ENCODE measurements at places on chromosomes 6 and 20.

- no peak for DNase-seq
Measured at GRCh38 chr20:24692446-24693200, 223.2 kb downstream of the SYNDIG1 start.

GRCh38 chr20:60010689-60011458 is 52.7 kb downstream of the CDH26 start:
- DNase-seq, result no peak

GRCh38 chr6:145194389-145194788 is 540.9 kb downstream of the EPM2A start:
- no peak for DNase-seq

- DNase-seq, result no peak
Measured at GRCh38 chr20:63809856-63810255, 21.2 kb downstream of the ZBTB46 start.

- DNase-seq, result no peak
Measured at GRCh38 chr6:97198046-97198565, 84.9 kb downstream of the MMS22L start.

- no peak for DNase-seq
Measured at GRCh38 chr6:148427333-148427732, 84.7 kb downstream of the SASH1 start.

GRCh38 chr6:31922942-31923341 is 4.6 kb upstream of the C2 start:
- DNase-seq, result no peak

DNA sequence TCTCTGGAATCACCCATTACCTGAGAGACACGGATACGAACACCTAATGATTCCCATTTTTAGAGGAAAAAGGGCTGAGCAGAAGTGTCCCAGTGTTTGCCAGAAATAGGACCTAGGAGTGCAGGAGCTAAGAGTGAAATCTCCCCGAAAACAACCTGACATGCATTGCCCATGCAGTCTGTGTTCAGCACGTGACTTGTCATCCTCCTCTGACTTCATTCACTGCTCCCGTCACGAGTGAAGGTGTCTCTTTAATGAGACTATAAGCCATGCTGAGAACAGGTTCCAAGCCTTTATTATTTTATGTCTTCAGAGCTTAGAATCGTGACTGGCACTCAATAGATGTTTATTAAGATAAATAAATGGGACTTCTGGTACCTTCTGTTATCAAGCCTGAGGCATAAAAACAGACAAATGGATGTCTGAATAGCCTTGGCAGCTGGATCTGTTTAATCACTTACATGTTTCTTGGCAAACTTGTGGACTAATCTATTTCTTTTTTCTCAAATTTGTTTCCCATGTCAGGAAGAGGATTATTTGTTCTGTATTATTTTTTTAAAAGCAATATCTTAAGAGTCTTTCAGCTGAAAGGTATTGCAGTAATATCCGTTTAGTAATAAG is 3.7 kb upstream of the MLIP start:
- no peak for DNase-seq

- DNase-seq, result no peak
Measured at GRCh38 chr6:2794171-2794730, 29.1 kb downstream of the WRNIP1 start.

DNA sequence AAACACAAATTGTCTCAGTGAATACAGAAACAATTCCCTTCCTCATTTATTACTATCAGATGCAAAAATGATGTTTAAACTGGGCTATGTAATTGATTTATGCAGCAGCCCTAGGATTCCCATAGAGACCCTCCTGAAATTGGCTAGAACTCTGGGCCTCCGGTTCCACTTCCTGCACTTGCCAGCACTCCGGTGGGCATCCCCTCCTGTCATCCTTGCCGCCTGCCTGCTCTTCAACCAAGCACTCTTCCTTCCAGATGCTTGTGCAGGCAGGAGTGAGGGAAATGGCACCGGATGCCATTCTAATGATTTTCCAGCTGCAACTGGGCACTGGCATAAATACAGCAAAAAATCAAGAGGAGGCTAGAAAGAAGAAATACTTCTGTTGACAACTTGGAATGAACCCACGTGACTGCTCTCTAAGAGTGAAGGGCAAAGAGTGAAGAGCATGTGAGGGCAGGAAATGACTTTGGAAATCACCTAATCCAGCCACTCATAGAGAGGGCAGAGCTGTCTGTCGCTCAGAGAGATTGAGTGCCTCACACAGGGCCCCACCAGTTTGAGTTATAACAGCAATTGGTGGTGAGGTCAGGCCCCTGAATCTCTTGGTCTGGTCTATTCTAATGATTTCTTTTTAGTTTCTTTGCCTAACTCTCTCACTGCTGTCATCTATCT is 3.7 kb upstream of the NEDD9 start:
- DNase-seq, result no peak

- DNase-seq, result no peak
Measured at GRCh38 chr6:37850260-37850659, 30.7 kb downstream of the ZFAND3 start.

DNA sequence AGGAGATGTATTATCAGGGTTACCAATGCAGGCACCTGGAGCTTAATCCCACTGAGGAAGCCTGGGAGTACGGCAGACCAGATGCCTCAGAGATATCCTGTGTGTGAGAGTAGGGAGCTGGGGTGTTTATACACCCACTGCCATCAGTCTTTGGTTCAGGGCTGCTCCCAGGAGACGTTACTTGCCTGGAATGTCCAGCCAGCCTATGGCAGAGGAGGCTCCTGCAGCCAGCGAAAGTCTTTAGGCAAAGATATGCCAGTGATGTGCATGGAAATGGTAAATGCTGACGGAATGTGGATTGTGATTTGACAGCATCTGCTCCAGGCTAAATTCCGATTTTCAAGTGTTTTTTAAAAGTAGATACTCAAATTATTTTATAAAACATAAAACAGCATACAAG is 282.0 kb downstream of the BTBD3 start:
- DNase-seq, result no peak

DNA sequence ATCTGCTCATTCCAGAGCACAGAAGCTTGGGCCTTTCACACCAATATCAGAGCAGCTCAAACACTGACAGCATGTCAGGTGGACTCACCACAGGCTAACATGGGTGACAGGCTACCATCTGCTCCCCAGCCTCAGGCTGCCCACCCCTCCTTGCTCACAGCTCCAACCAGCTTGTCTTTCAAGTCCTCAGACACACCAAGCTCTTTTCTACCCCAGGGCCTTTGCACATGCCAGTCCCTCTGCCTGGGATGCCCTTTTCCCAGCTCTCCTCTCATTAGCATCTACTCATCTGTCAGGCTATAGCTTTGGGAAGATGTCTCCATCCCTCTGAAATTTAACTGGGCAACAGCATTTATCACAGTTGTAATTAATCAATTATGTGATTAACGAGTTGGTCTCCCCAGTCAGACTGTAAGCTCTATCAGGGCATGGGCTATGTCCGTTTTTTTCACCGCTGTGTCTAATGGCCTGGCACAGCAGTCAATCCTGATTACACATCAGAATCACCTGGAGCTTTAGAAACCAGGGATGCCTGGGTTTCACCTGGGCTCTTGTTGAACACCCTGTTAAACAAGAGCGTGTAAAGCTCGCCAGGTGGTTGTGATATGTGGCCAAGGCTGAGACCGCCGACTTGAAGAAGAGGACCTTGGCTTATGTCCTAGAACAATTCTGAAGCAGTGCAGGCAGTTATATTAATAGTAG is 88.9 kb upstream of the MRPS10 start:
- DNase-seq, result no peak

- DNase-seq, result no peak
Measured at GRCh38 chr6:127489248-127489647, 29.9 kb downstream of the MTCL3 start.

DNA sequence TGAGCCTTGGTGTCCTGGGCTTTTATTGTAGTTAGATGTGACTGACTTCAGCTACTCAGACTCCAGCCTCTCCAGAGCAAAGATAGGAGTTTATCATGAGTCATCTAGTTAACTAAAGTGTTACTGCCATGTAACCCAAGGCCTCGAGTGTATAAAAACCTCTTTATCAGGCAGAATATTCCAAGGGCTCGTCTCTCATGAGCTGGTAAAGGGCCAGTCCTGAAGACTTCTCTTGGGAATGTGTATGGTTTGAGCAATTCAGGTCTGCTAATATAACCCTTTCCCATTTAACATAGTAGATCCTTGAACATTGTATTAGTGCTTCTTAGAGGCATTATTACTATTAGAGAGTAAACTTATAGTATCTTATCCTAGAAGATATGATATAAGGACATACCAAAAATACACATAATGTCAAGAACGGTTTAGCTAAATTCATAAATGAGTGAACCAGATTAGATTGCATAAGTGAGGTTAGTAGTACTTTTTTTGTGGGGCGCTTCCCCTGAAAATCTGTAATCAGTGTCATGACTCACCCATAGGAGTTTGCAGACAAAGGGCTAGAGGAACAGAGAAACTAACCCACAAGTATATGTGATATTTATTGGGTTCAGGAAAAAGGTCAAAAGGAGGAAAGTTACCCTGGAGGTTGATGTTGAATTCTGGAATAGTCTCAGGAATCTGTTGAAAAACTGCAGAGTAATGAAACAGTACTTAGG is 16.0 kb downstream of the DSE start:
- no peak for DNase-seq

DNA sequence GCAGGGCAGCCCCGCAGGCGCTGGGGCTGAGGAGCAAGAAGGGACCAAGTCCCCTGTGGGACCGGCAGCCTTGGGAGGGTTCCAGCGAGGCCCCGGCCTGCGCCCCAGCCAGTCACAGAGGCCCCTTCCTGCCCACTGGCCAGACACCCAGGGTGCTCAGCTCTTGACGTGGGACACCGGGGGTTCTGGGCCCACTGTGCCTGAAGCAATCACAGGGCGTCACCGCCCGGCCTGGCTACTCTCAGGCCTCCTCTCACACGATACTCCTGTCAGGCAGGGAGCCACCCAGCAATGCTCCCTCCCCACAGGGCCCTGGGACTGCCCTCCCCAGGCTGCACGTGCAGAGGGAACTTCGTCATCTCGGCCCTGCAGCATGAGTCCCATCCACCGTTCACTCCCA is 14.5 kb downstream of the TAF4 start:
- DNase-seq, result no peak

- DNase-seq, result no peak
Measured at GRCh38 chr6:67608099-67608749, 1026.9 kb upstream of the ADGRB3 start.

DNA sequence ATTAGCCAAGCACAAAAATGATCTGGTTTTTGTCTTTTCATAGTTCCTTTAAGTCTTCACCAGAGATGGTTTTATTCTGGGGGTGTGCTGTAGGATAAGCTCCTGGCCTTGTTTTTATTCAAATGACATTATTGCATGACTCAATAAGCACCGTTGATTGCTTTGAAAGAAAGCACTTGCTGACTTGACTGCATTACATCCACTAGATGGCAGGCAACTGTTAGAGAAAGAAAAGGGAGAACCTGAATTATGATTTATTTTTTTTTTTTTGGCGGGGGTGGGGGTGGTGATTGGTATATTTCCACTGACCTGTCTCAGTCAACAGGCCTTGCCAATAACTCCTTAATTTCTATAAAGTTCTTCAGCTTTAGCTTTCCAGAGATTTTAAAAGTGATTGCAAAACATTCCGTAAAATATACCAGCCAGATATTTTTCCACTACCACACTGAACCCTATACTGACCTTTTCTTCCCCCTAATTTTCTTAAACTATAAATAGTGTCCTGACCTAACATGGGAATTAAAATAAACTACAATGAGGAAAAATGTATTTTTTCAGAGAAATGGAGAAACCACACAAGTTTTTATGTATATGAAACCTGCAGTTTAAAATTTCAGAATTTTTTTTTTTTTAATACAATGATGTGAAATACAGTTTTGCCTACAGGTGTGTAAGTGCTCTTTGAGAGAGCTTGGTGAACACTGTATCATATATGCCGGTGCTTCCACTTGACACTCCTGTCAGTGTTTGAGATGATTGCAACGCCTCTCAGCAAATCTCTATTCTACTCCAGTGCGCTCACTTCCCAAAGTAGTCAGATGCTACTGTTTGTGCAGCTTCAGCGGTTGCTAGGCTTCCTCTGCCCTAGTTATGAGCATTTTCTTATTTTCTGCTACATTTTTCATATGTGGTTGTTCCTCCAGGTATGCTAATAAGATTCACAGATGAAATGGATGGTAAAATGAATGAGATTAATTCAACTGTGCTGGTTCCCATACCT is 274.3 kb downstream of the CD109 start:
- DNase-seq, result peak; percentile 36

- DNase-seq, result no peak
Measured at GRCh38 chr6:151497905-151498304, 4.1 kb downstream of the CCDC170 start.

GRCh38 chr20:36493801-36494114 is 47.6 kb upstream of the MYL9 start:
- peak; percentile 84 for DNase-seq

- DNase-seq, result no peak
Measured at GRCh38 chr6:34295721-34296120, 46.9 kb upstream of the SMIM29 start.

DNA sequence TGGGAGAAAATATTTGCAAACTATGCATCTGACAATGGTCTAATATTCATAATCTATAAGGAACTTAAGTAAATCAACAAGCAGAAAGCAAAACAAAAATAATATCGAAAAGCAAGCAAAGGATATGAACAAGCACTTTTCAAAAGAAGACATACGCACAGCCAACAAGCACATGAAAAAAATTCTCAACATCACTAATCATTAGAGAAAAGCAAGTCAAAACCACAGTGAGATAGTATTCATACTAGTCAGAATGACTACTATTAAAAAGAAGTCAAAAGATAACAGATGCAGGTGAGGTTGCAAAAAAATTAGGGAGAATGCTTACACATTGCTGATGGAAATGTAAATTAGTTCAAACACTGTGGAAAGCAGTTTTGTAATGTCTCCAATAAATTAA is 410.2 kb downstream of the MMUT start:
- no peak for DNase-seq

DNA sequence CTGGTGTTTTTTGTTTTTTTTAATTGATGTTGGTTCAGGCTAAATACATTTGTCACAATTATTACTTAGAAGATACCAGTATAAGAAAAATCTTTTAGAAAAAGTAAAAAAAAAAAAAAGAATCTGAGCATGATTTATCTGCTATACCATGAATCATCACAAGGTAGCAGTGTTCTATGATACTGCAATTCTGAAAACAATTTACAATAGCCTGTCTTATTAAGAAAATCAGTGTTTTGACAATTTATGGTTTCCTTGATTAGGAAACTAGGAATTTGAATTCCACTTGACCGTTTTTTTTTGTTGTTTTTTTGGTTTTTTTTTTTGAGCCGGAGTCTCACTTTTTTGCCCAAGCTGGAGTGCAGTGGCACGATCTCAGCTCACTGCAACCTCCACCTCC is 9.3 kb upstream of the MAK start:
- DNase-seq, result no peak

- peak; percentile 11 for DNase-seq
Measured at GRCh38 chr6:109978174-109979032, at the start of gene GPR6. GPR6 (plus strand) TSS chr6:109978311; CDS start chr6:109979113, 802 bp downstream.

GRCh38 chr6:46760925-46761324 is 14.2 kb downstream of the ANKRD66 start:
- no peak for DNase-seq

Measured in astrocyte of the cerebellum (primary cell).